Lung (tissue), 17 donors: ENCODE measurements at places on chromosomes 2 and 18. TPM values are rescaled to one million over a fixed set of nuclear protein-coding genes. Genes with fewer than 3 reads are reported as not detected.
A peak's percentile ranks its signal among the peaks of the same experiment; 100 is the strongest.

- DNase-seq = no peak
Measured at GRCh38 chr2:240687741-240688552, 3.7 kb upstream of the AQP12A start.

DNA sequence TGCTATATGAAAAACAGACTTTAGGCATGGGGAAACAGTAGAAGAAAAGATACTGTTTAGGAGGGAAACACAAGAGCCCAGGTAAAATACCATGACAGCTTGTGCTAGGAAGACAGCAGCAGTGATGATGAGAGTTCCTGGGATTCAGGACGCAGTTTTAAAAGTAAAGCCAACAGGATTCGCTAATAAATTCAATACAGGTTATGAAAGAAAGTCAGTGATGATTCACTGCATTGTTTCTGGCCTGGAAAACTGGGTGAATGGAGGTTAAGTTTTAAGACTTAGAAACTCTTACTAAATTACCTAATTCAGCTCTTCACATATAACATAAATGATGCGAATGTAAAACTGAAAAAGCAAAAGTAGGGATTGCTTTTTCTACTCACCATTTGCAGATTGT, 27.9 kb upstream of the RNU4ATAC start:
- no peak for DNase-seq

Gene FBLN7
- 7.0 TPM for total RNA-seq

Gene REG1B
- 4.0 TPM for total RNA-seq

Gene HOXD12
- not detected for total RNA-seq

- no peak for DNase-seq
Measured at GRCh38 chr2:191845876-191846514, 893 bp downstream of the CAVIN2 start.

Gene AKAIN1
- total RNA-seq = not detected

- no peak for DNase-seq
Measured at GRCh38 chr2:98583816-98584618, 24.3 kb downstream of the COA5 start.

DNA sequence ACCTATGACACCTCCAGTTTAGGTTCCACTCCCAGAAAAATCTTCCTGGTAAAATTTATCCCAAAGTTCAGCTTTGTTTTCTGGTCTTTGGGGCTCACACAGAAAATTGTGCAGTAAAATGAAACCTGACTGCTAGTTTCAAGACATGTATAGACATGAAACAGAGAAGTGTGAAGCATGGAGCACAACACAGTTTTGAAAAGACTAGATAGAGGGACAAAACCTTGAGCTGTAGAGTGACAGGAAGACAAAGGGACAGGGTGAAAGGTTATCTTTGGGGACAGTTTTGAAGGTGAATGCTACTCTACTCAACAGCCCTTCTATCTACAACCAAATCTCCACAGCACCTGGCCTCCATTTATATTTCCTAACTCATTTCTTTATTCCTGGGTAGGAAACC, 352.6 kb downstream of the RBM43 start:
- no peak for DNase-seq

Gene SPC25
- total RNA-seq = 2.1 TPM

DNA sequence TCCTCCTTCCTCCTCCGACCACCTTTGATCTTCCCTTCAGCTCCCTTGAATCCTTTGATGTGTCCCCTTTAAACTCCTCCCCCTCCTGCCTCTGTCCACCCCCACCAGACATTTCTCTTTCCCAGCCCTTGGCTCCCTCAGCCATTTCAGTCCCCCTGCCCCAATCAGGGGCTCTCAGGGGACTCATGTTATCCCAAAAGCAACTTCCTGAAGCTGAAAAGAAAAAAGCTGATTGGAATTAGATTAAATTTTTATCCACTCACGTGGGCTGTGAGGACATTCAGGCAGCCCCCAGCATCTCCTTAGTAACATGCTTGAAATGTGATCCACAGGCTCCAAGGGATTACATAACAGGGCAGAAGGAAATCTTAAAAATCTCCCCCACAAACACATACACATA, 81.3 kb downstream of the NEURL3 start:
- DNase-seq = peak; percentile 50

- DNase-seq = no peak
Measured at GRCh38 chr2:44580875-44581515, 219.2 kb downstream of the CAMKMT start.

DNA sequence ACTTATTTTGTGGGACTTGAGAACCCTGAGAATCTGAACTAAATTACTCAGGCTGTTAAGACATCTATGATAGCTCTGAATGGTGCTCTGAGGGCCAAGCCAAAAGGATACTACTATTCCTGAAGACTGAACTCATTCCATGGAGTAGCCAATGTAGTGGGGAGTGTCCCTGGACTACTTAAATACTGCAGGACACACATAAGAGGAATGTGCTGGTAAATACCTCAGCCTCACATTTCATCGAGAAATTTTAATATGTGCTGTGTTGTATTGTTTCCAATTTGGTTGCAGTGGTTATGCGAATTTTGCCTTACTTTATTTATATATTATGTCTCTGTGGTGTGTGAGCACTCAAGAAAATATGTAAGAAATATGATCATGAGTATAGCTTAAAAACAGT, 264.4 kb upstream of the FIGN start:
- DNase-seq = no peak

Gene ASAP2
- total RNA-seq = 19.2 TPM

- DNase-seq = no peak
Measured at GRCh38 chr2:173271135-173271534, 83.5 kb upstream of the CDCA7 start.

DNA sequence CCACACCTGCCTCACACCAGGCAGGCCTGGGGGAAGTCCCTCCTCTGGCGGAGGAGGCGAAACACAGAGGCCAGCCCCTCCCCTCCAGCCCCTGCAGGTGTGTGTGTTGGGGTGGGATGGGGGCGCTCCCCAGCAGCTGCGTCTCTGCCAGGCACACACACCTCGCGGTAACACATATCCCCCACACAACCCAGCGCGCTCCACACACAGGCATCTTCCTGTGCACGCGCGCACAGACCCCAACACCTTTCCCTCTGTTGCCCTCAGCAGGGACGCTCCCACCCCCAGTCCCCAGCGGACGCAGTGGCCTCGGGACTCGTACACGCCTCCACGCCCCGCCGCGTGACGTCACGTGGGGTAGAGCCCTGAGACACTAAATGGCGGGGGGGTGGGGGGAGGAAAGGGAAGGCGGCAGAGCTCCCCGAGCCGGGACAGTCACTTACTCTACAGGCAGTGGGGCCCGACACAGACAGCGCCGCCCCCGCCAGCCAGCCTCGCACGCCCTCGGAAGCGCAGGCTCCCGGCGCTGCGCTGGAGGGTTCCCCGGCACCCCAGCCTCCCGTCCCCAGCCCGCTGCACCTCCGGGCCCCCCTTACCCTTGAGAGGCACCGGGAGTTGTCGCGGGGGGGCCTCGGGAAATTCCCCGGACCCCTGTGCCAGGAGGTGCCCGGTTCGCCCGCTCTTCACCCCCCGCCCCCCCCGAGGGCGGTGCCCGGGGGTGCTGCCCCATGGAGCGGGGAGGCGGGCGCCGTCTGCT, at the start of gene WNT10A:
TSS of gene WNT10A (plus strand) at position 751 of the 757 bp plus-strand sequence. CDS start 144 bp downstream, outside the sequence.
- no peak for DNase-seq

Gene CMPK2
- 14.8 TPM for total RNA-seq

Gene SERPINB13
- total RNA-seq = 0.20 TPM

GRCh38 chr2:45354776-45355175, 256.3 kb downstream of the SRBD1 start:
- DNase-seq = no peak
